ENCODE measurements at places on chromosomes 11 and 22.
A peak's percentile ranks its signal among the peaks of the same experiment; 100 is the strongest.

DNA sequence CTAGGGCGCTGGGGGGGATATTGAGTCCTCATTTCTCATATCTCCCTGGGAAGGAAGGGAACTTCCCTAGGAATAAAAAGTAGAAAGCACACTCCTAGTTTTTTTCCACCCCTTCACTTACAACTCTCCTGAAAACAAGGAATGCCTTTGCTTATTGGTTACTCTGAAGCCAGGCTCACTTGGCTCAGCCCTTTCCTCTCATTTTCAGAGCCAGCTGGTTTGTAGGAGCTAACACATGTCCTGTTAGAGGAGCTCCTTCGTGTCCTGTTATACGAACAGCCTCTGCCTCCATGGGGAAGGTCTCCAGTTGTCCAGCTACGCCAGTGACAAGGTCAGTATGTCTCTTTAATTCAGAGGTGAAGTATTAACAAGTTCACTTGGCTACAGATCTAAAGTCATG lies 17.6 kb downstream of the ALKBH8 start:
- no peak for DNase-seq

- no peak for DNase-seq
Observed at GRCh38 chr11:44178381-44178780, 82.9 kb downstream of the EXT2 start.

- no peak for DNase-seq
Observed at GRCh38 chr11:118240999-118241763, 11.0 kb downstream of the MPZL3 start.

- peak; percentile 30 for DNase-seq
Observed at GRCh38 chr22:31490496-31490925, 869 bp upstream of the EIF4ENIF1 start.

All from HFF-Myc (cell line).